ENCODE measurements at places on chromosomes 16 and 17.

GRCh38 chr16:4514606-4515005 is 24.0 kb downstream of the CDIP1 start:
- no peak for DNase-seq

DNA sequence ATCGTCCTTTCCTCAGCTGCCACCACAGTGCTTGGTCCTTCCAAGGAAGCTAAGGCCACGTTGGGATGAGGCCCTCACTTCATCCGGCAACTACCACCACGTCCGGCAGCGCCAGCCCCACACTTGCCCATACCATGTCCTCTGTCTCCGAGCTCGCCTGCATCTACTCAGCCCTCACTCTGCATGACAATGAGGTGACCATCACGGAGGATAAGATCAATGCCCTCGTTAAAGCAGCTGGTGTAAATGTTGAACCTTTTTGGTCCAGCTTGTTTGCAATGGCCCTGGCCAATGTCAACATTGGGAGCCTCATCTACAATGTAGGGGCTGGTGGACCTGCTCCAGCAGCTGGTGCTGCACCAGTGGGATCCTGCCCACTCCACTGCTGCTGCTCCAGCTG is 44.9 kb downstream of the TTC19 start:
- DNase-seq: no peak

DNA sequence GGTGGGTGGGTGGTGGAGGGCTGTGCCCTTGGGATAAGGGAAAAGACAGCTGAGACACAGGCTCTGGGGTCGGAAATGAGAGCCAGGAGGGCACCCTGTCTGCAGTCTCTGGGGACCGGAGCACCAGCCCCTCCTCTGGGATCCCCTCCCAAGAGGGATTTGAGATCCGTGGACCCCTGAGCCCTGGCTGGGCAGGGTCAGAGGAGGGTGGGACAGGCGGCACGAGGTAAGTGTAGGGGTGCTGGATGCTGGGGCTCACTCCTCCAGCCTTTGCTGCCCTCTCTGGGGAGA is 425 bp downstream of the SGSH start:
- DNase-seq: no peak

GRCh38 chr16:55559933-55560516 is 6.5 kb upstream of the CAPNS2 start:
- no peak for DNase-seq

DNA sequence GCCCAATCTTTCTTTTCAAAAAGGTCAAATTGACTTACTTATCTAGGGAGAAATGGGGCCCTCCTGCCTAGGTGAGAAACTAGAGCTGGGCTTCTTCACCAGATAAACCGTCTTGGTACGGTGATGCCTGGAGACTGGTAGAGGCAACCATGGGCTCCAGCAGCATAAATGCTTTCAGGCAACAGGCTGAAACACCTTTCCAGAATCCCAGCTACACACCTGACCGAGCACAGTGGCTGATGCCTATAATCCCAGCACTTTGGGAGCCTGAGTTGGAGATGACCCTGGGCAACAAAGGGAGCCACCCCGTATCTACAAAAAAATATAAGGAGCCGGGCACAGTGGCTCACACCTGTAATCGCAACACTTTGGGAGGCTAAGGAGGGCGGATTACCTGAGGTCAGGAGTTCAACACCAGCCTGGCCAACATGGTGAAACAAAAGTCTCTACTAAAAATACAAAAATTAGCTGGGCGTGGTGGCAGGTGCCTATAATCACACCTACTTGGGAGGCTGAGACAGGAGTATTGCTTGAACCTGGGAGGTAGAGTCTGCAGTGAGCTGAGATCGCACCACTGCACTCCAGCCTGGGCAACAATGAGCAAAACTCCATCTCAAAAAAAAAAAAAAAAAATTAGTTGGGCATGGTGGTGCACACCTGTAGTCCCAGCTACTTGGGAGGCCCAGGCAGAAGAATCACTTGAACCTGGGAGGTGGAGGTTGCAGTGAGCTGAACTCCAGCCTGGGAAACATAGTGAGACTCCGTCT is 8.0 kb downstream of the TRAF4 start:
- no peak for DNase-seq

GRCh38 chr17:40447806-40448205 is 4.6 kb downstream of the IGFBP4 start:
- DNase-seq: no peak
